ENCODE measurements at places on chromosomes 3 and 15.

GRCh38 chr15:61556037-61556648 is 327.0 kb upstream of the RORA start:
- DNase-seq = no peak

DNA sequence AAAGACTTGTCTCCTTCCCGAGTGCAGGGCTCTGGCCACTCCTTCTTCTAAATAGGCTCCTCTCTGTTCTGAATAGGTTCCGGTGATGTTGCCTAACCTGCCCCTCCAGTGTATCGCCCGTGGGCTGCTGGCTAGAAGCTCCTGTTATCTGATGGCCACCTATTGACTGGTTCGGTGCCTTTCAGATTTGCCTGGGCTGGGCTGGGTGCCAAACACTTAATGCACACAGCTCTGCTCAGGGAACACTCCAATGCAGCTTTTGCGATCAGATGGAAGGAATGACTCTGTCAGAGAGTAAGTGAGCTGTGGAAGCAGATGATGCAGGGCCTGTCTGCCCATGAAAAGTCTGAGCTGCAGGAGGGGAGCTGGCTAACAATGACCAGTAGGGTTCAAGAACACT is 112.9 kb downstream of the CORO2B start:
- no peak for DNase-seq

- DNase-seq = peak; percentile 82
Measured at GRCh38 chr3:194134231-194134756, 1.7 kb upstream of the HES1 start.

DNA sequence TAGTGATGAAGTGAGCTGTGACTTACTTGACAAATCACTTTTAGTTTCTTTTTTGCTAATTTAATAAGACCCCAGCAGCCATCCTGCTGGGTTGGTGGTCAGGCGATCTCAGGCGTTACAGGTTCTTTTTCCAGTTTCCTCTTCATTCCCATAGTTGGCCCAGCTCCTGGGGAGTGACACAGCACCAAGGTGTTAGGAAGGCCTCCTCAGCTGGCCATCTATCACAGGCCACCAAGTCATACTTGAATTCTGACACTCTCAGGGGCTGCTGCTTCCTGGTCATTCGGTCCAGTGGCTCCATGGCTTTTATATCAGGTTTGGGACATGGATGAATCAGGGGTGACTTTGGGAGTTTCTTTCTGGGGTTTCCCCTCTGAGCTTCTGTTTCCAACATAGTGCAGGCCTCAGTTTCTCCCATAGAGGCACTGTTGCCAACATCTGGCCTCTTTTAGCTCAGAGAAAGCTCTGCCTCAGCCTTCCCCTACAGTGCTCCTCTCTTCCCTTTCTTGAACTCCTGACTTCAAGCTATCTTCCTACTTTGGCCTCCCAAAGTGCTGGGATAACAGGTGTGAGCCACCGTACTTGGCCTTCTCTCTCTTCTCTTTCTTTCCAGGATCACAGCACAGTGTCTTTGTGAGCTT is 211.8 kb downstream of the NR2F2 start:
- DNase-seq = no peak

- DNase-seq = no peak
Measured at GRCh38 chr15:29470794-29471193, 201.2 kb upstream of the NSMCE3 start.

DNA sequence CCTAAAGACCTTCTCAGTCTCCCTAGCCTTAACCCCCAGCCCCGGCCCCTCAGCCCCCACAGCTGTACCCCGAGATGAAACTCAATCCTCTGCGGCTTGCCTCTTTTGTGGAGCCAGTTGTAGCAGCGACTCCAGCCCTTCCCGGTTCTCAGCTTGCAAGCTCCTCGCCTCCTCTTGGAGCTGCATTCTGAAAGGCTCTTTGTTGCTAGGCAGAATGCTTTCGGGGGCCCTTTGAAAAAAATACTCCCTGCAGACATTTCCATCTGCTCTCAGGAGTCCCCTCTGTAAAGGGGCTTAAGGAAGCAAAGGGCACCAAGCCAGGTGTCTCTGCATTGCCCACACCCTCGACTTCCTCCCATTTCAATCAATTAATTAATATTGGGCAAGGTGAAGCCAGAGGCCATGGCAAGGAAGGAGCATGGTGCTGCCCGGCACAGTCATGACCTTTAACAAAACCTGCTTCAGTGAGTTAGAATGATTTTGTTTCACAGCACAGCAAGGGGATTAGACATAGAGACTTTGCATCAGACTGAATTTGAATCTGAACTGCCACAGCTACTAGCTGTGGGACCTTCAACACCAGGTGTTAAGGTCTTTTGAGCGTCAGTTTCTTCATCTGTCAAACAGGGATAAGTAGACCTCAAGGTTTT is 65.5 kb downstream of the SRGAP3 start:
- DNase-seq = peak; percentile 48

All from activated effector memory CD4-positive, alpha-beta T cell treated with anti-CD3 and anti-CD28 coated beads, Interleukin-2, amount 50 U/mL, for 16 hours (primary cell).